ENCODE measurements at places on chromosomes 6 and 20.

- DNase-seq = peak; percentile 52
Measured at GRCh38 chr6:24864343-24864742, 65.6 kb upstream of the ARMH2 start.

DNA sequence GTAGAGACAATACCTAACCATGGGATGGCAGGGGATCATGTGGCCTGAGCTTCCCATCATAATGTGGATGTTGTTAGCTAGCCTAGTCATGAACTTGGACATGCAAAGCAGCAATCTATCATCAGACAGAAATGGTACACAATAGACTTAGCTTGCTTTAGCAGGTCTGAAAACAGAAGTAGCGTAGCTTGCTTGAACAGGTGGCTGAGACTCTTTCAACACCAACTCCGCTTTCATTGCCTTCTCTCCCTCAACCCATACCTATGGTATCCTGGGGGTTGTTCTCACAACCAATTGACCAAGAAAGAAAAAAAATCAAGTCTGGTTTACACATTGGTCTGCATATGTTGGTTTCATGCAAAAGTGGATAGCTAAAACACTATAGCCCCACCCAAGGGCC is 23.0 kb downstream of the CD164 start:
- no peak for DNase-seq

DNA sequence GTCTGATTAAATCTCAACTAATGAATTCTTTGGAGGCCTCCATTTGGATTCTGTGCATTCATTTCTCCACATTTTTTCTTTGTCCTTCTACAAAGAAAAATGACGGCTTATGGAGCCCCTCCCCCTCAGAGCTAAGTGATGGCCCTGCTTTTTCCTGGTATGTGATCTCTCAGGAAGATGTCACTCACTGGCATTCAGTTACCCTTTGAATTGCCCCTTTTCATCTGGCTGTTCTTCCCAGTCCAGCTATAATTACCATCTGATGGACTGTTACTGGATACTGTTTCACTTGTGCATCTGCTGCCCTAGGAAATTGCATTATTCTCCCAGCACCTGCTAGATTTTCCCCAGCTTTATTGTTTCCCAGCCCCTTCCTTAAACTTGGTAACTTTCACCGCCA is 151.9 kb downstream of the CFAP61 start:
- DNase-seq = no peak

- DNase-seq = peak; percentile 60
Measured at GRCh38 chr6:136226027-136226673, 24.0 kb downstream of the MTFR2 start.

DNA sequence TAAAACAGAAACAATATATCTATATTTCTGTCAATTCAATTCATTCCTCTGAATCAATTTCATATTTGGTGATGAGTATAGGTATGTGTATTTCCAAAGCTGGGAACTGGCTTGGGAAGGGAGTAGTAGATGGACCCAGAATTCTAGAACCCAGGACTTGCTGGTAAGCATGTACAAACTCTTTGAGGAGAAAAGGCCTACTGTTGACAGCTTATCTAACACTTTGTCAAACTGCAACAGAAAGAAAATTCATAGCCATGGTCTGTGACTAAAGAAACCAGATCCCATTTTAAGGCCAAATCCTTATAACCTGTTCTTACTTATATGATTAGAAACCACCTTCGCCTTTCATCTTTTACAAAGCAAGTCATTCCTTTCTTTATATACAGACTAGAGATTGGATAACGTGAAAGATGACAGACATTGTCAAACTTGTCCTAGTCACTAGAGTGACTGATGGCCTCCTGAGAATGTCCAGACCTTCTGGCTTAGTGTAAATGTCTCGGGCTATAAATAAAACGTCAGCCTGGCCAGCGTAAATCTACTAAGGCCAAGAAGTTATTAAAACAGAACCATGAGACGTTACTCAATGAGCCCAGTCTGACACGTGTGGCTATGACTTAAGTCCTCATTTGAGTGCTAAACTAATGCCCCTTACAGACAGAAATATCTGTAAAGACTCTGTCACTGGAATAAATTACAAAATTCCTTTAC is 152.3 kb downstream of the ALDH8A1 start:
- DNase-seq = no peak

- DNase-seq = no peak
Measured at GRCh38 chr20:59790346-59790745, 143.1 kb downstream of the SYCP2 start.

DNA sequence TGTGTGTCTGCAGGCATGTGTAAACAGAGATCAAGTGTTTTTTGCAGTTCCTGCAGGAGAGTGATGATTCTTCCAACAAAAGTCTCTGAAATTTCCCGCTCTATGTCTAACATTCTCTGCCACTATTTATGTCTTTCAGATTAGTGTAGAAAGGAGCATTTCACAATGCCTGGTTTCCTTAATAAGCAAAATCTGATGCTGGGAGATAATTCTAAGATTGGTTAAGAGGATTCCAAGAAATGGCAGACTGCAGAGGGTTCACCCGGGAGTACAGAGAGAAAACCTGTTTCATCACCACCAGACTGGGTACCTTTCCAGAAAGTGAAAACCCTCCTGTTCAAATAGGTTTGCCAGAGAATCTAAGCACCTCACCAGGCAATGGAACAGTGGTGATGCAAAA is 62.7 kb downstream of the FOXC1 start:
- no peak for DNase-seq

GRCh38 chr20:5119143-5119434 is 669 bp downstream of the PCNA start:
- no peak for DNase-seq

- no peak for DNase-seq
Measured at GRCh38 chr6:163344411-163344810, 70.1 kb upstream of the QKI start.

DNA sequence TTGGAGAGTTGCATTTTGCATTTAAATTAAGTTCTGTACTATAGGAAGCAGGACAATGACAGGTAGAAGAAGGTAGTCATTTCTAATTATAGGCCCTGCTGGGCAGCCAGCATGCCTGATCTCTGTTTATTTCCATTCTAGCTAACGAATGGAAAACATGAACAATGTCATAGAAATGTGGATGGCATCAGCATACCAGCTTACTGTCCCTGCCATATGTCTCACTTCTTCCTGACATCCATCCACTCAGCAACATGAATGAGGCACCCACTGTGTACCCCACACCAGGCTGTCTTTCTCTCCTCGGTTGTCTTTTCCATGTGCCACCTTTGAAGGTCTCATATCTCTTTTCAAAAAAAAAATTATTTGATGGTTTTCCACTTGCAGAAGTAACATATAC is 11.1 kb downstream of the ADTRP start:
- DNase-seq = no peak

- DNase-seq = no peak
Measured at GRCh38 chr20:2139250-2139649, 37.6 kb downstream of the STK35 start.

GRCh38 chr6:4986999-4987398 is 16.8 kb downstream of the RPP40 start:
- no peak for DNase-seq

- DNase-seq = no peak
Measured at GRCh38 chr6:36413489-36414480, 26.3 kb upstream of the ETV7 start.

DNA sequence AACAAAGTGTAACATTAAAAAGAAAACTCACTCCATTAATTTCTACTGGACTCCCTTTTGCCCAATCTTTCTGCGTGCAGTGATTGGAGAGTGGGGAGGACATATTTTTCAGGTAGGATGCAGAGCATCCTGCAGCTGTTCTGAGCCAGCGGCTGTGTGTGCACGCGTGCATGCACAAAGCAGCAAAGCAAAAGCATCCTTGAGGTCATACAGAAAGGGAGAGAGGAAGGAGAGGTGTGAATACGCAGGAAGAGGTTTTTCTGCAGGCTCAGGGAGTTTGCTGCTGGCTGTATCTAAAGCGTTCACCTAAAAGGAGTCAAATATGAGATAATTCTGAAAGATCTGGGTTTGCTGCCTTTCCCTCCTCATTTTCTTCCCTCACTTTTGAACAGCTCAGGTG is 108.4 kb downstream of the HUS1B start:
- no peak for DNase-seq

DNA sequence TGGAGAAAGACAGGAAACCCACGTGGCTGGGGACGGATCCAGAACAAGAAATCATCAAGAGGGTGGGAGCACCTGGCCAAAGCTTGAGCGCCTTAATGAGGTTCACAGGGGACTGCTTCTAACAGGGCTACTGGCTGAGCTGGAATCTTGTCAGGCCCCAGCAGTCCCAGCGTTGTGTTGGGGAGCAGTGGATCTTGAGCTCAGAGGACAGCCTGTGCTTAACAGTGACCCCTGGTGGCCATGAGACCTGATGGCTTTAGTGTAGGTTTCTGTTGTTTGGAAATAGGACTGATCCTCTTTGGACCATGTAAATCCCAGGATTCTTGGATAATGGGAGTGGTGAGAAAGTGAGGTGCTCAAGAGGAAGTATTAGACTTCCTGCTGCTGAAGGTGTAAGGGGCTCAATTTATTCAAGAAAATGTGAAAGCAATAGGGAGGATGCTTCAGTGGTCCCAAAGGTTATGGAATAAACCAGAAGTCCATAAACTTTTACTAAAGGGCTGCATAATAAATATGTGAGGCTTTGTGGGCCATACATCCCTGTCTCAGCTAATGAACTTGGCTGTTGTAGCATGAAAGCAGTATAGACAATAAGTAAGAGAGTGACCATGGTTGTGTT is 216.2 kb downstream of the NFATC2 start:
- peak; percentile 62 for DNase-seq

DNA sequence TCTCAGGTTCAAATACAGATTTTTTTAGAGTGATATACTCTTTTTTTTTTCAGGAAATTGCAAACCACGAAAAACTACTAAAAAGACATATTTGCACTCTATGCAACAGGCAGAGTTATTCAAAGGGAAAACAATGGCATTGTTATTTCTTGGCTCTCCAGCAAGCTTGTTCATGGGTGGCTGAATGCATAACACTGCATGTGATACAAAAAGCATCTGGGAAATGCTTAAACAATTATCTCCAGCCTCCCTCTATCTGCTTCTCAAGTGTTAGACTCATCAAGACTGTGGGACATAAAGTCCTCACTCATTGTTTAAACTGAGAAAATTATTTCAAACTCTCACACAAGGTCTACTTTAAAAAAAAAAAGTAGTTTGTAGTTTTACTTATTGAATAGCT is 7.3 kb upstream of the COL12A1 start:
- DNase-seq = peak; percentile 43

DNA sequence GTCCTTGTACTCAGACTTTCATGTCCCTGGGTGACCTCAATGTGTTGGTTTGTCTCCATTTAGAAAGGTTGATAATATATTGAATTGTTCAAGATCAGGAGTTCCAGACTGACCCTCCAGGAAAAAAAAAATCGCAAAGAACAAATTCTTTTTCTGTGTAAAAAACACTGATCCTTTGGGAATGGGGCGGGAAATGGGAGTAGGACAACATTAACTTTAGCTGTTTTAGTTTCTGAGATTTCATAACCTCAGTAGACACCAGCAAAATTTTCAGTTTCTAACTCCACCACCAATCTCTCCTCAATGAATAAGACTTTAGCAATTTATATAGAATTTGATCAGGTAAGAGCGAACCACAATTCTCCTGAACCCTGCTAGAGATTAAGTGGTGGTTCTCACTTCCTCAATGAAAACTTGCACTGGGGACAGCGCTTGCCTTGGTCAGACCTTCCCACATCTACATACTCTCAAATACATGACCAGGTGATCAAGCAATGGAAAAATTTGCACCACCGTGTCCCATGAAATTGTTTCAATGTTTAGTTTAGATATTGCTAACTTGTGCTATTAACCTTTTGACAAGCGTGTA is 231.2 kb upstream of the PLN start:
- DNase-seq = no peak

DNA sequence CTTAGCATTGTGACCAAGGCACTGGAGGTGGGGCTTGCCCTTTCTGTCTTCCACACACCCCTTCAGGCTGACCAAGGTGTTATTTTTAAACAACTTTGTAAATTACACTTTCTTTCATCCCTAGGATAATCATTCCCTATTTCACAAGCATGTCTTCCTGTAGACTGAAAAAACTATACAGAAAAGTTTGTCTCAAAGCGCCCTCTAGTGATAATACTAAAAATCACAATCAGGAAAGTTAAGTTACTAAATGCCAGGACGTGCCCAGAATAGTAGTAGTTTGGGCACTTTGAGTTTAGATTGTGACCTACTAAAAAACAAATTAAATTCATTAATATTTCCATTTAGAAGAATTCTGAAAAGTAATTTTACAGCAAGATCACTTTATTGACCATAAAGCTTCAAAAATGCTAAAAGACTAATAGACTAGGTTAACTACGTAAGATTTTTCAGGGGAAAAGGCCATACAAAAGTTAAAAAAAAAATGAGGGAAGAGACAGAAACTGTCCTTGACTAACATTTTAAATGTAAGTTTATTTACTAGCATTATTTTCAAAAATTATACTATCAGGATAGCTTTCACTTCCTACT is 123.3 kb upstream of the DUSP22 start:
- peak; percentile 47 for DNase-seq

GRCh38 chr20:36886859-36887751 is 11.2 kb downstream of the TLDC2 start:
- peak; percentile 75 for DNase-seq

DNA sequence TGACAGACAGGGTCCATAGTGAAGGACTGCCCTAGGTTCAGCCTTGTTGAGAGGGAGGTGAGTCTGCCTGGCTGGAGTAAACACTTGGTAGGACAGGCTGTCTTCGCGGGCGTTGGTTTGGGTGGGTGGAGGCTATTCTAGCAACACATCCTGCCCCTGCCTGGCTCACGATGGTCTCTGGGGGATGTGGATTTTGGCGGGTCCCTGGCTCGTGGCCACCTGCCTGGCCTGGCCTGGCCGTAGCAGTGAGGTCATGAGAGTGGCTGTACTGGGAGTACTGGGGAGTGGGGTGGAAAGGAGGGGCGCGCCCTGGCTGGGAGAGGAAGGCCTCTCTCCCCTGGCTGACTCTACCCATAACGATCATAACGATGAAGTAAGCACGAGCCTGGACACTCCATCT is 30.2 kb upstream of the MRPS18A start:
- no peak for DNase-seq

DNA sequence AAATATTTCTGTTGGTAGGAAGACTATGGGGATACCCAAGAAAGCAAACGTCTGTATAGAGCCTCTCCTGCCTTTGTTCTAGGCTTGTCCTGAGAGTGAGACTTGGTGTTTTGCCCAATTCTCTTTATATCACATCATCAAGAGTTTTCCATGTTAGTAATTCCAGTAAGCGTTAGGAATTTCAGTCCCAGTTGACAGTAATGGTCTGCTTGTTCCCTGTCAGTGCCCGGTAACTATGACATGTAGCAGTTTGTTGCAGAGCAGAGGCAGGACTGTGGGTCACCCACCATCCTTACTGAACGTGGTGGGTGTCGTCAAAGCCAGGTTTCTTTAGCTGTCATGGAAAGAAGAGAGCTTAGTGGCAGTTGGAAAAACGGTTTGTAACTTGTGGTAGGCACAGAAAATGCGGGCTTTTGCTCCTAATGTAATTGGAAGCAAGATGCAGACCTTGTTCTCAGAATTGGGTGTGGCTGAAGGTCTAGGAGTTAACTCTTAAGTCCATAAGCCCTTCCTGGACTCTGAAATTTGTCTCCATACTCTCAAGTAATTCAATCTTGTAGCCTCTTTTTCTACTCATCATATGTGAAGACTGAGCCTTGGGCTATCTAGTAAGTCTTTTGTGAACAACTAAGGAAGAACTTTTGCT is 188.8 kb downstream of the TMEM242 start:
- peak; percentile 25 for DNase-seq

GRCh38 chr6:163461696-163462095 is 47.2 kb downstream of the QKI start:
- DNase-seq = no peak
